Calu3 (cell line): ENCODE measurements at places on chromosomes 1 and 21. TPM values are rescaled to one million over a fixed set of nuclear protein-coding genes. Genes with fewer than 3 reads are reported as not detected.

DNA sequence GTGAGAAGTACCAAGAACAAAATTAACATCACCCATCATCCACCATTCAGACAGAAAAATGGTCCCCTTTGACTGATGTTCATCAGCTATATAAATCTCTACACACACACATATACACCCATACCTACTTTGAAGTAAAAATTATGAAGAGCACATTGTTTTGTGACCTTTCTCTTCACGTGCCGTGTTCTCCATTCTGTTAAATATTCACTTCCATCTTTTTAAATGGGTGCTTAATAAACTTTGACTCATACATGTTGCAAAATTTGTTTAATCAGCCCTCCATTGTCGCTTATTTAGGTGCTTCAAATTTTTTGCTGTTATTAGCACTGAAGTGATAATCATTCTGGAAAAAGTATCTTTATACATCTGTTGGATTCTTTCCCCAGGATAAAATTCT lies 80.1 kb downstream of the CLIC6 start:
- H3K27me3 ChIP-seq: peaks cover 1% of the 10 kb centered on the region
- no peak for DNase-seq
- no peak overlapping the region for H3K4me3 ChIP-seq
- H3K4me1 ChIP-seq: peaks cover 21% of the 10 kb centered on the region
- H3K27ac ChIP-seq: no peak overlapping the region

DNA sequence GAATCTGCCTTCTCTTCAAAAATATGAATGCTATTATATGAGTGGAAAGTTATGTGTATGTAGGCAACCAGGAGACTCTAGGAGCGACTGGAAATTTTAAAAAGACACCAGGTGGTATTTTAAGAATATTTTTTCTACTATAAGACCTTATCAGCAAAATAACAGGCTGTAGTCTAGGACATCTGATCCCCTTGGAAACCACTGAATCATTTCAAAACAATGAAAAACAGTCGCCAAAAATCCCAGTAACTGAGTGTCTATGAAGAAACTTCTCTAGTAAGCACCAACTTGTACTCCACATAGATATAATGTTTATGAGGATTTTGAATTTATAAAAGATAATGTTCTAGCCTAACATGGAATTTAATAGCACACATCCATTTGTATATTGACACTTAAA lies 358.5 kb downstream of the GPATCH2 start:
- no peak overlapping the region for H3K27ac ChIP-seq
- H3K27me3 ChIP-seq: no peaks in the 10 kb centered on the region
- no peaks in the 10 kb centered on the region for H3K36me3 ChIP-seq
- H3K4me1 ChIP-seq: no peaks in the 10 kb centered on the region
- DNase-seq: no peak
- H3K4me3 ChIP-seq: no peak overlapping the region

- no peak overlapping the region for H3K4me3 ChIP-seq
- no peaks in the 10 kb centered on the region for H3K4me1 ChIP-seq
- no peaks in the 10 kb centered on the region for H3K27me3 ChIP-seq
- H3K36me3 ChIP-seq: no peaks in the 10 kb centered on the region
- no peak overlapping the region for H3K27ac ChIP-seq
These were observed 24.8 kb downstream of the A3GALT2 start for GRCh38 chr1:33296082-33296458.

The GALE gene
- 76.7 and 97.9 TPM in 2 replicates for total RNA-seq

GRCh38 chr21:45556645-45557615 lies 14.7 kb upstream of the SLC19A1 start:
- peaks cover 5% of the 10 kb centered on the region for H3K36me3 ChIP-seq
- no peak overlapping the region for H3K4me3 ChIP-seq
- no peak overlapping the region for H3K27ac ChIP-seq
- no peak for DNase-seq
- no peaks in the 10 kb centered on the region for H3K4me1 ChIP-seq
